DND-41 (cell line): ENCODE measurements at places on chromosomes 2 and 18.

DNA sequence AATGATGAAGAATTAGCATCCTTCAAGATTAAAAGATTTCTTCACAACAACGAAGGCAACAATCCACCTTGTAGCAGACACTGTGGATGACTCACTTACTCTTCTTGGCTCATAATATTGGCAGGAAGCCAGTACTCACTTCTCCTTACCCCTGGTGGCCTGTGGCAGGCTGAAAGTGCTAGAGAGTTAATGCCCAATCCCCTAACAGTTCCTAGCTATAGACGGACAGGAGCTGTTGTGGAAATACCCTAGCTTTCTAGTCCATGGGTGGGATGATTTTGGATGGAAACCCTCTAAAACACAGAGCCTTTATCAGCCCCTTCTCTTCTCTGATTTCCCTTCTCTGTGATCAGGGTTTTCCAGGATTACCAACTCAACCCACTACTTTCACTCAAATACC, 128.6 kb upstream of the NYAP2 start:
- no peak for DNase-seq

- no peak for DNase-seq
Observed at GRCh38 chr2:173033084-173033483, 42.6 kb upstream of the MAP3K20 start.

GRCh38 chr2:13819896-13820295, 812.6 kb upstream of the LRATD1 start:
- no peak for DNase-seq

GRCh38 chr2:84729224-84729623, 151.7 kb downstream of the TRABD2A start:
- DNase-seq, result no peak
